Gastroesophageal sphincter (tissue), 4 donors: ENCODE measurements at places on chromosomes 12 and 14. TPM values are rescaled to one million over a fixed set of nuclear protein-coding genes. Genes with fewer than 3 reads are reported as not detected.

HHIPL1 gene
- 4.4 TPM for total RNA-seq

CLEC4A gene
- 3.0 TPM for total RNA-seq

HNRNPC gene
- total RNA-seq = 544 TPM

DHRS2 gene
- not detected for total RNA-seq

PABPN1 gene
- 57.8 TPM for total RNA-seq

BCL11B gene
- 0.40 TPM for total RNA-seq
